ENCODE measurements at places on chromosomes 6 and 20. TPM values are rescaled to one million over a fixed set of nuclear protein-coding genes. Genes with fewer than 3 reads are reported as not detected.

GRCh38 chr6:157861184-157861583 is 38.1 kb downstream of the SNX9 start:
- H3K27ac ChIP-seq = no peak overlapping the region
- H3K4me1 ChIP-seq = no peaks in the 10 kb centered on the region
- no peaks in the 10 kb centered on the region for H3K36me3 ChIP-seq
- no peak for DNase-seq

DNA sequence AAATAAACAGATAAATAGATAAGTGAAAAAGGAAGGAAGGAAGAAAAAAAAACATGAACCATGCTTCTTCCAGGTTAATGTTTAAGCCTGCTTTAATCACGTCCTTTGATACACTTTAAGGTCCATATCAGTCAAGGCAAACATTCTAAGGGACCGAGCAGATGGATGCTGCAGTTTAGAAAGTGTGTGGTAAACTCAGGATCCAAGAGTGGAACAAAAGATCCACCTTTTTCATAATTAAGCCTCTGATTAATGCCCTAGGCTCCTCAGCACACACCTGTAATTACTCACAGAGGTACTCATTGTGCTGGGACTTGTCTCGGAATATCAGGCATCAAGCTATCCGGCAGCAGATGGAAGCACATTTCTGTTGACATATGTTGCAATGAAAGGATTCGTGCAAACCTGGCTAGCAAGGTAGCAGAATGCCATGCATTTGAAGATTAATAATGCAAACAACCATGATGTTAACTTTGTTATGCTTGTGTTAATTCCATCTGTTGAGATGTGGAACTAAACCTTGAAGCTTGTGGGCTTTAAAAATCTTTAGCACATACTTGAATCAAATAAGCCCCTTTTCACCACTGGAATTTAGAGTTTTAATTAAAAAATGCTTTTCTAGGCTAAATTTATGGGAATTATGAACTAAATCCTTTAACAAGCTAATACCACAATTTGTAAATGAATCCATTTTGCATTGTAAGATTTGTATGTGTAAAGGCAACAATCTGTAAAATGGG is 163.7 kb downstream of the RALGAPA2 start:
- DNase-seq = no peak
- H3K4me3 ChIP-seq = no peak overlapping the region
- H3K27ac ChIP-seq = no peak overlapping the region
- H3K27me3 ChIP-seq = no peaks in the 10 kb centered on the region
- no peaks in the 10 kb centered on the region for H3K36me3 ChIP-seq

DNA sequence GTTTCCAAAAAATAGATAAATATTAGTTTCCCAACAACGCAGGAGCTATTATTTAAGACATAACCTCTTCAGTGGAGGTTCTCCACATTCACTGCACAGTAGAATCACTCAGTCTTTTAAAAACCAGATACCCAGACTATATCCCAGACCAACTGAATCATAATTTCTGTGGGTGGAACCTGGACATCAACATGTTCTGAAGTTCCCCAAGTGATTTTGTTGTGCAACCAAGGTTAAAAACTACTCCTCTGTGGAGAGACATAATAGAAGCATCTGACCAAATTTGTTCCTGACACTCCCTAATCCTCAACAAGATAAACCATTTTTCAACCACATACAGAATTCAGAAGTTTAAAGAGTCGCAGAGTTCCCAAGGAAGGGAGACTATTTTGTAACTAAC is 42.3 kb downstream of the STK38 start:
- no peaks in the 10 kb centered on the region for H3K27me3 ChIP-seq
- peaks cover 4% of the 10 kb centered on the region for H3K4me1 ChIP-seq
- H3K4me3 ChIP-seq = no peak overlapping the region
- no peaks in the 10 kb centered on the region for H3K36me3 ChIP-seq
- no peak overlapping the region for H3K27ac ChIP-seq
- no peak for DNase-seq

- DNase-seq = no peak
- H3K27me3 ChIP-seq = no peaks in the 10 kb centered on the region
- H3K4me1 ChIP-seq = no peaks in the 10 kb centered on the region
- H3K36me3 ChIP-seq = no peaks in the 10 kb centered on the region
Measured at GRCh38 chr6:14501240-14501639, 383.7 kb downstream of the CD83 start.

UBD gene
- total RNA-seq = 10.3 TPM

CPXM1 gene
- total RNA-seq = 0.98 TPM

MANEA gene
- total RNA-seq = 4.9 TPM

RIMS4 gene
- total RNA-seq = 0.74 TPM

Measured in colonic mucosa (tissue), 4 donors.